ENCODE measurements at places on chromosomes 6 and 20.

- DNase-seq = no peak
Measured at GRCh38 chr6:2971420-2972218, at the start of gene SERPINB6. TSS of gene SERPINB6 (minus strand) at chr6:2971567. CDS start at chr6:2959332, 12,235 bp downstream.

DNA sequence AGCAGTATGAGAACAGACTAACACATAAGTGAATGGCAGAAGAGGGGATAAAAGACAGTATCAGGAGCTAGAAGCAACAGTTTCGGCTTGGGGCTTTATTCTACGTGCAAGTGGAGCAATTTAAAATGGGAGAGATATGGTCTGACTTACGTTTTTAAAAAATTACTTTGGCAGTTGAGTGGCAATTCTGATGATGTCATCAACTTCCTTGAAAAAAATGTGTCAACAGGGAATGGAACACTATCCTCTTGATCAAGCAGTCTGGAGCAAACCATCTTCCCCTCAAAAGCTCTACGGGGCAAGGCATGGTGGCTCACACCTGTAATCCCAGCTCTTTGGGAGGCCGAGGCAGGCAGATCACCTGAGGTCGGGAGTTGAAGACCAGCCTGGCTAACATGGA lies 24.1 kb downstream of the PTPRT start:
- no peak for DNase-seq

DNA sequence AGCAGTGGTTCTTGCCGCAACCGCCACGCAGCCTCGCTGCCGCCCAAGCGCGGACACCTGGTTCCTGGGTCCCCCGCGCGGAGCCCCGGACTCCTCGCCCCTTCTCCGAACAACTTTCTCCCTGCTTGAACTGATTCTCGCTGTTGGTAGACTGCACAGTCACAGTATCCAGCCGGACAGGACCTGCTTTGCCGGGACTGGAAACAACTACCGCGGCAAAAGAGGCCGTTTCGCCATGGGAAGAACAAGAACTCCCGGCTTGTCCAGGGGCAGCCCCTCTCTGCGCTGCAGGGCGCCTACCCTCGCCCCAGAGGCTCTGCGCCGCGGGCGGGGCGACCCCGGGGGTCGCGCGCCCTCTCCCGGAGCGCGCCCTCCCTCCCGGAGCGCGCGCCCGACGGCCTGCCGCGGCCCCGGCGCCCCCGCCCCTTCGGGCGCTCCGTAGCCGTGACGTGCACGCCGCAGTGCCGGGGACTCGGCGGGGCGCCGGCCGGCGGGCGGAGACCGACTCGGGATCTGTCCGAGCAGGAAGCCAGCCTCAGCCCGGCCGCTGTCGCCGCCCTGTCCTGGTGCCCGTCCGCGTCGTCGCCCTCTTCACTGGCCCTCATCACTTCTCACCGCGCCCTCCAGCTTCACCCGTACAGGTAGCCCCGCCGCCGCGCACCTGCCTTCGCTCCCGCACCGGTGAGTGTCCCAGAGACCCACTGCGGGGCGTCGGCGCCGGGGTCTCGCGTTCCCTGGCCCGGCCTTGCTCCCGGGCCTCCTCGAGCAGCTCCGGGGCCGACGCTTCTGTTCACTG lies at the start of gene MYO6:
TSS of gene MYO6 (plus strand) at position 497 of the 796 bp plus-strand sequence. CDS start 68,309 bp downstream, outside the sequence.
- DNase-seq = no peak

DNA sequence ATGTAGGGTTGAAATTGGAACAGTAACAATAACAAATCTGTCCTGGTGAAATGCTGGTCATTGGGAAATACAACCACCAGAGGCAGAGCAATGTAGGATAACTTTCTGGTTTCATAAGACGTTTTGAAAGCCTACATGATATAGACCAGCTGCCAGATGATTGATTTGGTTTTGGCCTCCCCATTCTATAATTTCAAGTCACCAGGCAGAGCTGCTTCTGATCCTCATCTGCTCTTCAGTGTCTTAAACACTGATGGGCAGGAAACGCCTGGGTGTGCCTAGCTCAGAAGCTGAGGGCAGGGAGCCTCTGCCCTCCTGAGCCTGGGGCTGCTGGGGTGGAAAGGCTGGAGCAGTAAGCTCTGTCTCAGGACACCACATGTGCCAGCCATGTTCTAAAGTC lies 24.5 kb downstream of the DHX35 start:
- DNase-seq = no peak

- DNase-seq = no peak
Measured at GRCh38 chr6:122653094-122653493, 42.9 kb downstream of the PKIB start.

DNA sequence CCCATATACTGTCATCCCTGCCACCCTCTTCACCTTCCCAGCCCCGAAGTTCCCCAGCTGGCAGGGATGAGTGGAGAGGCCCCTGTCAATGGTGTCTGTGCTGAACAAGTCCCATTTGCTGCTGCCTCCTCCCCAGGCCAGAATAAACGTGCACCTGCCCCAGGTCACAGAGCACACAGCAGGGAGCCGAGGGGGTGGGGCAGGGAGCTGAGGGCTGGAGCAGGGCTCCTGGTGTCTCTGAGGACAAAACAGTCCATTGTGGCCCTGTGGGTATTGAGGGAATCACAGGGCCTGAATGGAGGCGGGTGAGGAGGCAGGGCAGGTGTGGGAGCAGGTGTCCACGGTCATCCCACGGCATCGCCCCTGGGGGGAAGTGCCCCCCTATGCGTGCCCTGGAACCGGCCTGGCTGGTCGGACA lies 55.8 kb downstream of the SNAI1 start:
- DNase-seq = no peak

DNA sequence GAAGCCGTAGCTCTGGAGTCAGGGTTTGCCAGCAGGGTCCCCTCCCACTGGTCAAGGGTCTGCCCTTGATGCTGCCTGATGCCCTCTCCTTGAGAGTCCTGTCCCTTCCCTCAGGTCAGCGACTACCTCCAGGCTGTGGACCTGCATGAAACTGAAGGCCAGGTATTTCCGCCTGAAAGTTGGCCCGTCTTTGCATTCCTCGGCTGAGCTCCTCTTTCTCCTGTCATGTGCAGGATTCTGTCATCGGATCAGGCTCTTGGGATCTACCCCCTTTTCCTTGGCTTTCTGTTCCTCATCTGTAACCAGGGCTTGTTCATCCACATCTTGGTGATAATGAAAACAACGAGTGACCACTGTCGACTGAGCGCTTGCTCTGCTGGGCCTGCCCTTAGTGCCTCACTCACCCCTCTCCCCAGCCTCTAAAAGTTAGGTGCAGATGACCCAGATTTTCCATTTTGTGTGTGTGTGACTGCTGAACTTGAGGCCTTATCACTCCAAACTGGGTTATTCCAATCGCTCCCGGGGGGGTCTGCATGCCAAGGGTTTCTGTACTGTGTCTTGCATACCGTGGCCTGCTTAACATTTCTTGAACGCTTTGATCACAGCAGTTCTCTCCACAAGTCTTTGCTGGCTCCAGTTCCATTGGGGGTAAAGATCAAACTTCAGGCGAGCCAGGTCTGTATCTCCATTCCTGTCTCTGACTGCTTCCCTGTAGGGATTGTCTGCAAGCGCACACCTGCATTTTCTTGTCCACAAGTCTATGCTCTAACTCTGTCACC lies 81.6 kb downstream of the DTD1 start:
- no peak for DNase-seq

Data from AG04450 (cell line).